GM18507 (cell line): ENCODE measurements at places on chromosomes 16 and 17.

- DNase-seq = peak; percentile 67
These were observed 49.0 kb downstream of the BCL7C start for GRCh38 chr16:30844671-30845449.

GRCh38 chr17:68657166-68657565 is 56.0 kb upstream of the FAM20A start:
- DNase-seq = no peak

DNA sequence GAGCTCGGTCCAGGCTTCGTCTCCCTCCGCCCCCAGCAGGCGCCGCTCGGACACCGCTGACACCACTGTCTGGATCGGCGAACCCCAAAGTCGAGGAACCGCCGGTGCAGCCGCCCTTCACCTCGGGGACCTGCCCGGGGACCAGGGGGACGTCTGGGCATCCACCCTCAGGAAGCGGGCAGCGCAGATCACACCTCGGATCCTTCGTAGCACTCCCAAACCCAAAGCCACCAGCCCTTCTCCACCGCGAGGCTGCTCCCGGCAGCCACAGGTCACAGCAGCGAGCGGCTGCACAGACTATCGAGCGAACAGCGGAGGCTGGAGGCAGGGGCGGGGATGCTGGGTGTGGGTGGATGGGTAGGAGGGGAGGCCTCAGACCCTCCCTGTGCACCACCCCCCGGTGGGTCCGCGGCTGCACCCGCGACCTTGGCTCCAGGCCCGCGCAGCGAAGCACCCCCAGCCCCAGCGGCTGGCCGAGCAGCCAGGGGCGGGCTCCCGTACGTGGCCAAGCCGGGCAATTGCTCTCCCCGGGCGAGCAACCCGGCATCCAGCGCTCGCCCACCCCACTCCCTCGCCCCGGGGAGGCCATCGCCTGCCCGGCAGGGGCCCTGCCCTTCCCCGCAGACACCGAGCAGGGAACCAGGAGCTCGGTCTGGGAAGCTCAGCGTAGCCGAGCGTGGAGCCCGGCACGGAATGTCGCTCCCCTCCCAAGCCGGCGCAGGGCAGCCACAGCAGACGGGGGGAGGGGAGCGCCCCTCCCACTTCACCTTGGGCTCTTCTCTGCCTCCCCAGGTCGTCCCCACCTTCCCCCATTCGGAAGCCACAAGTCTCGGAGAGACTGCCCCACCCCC is 1.0 kb downstream of the SDK2 start:
- DNase-seq = no peak

DNA sequence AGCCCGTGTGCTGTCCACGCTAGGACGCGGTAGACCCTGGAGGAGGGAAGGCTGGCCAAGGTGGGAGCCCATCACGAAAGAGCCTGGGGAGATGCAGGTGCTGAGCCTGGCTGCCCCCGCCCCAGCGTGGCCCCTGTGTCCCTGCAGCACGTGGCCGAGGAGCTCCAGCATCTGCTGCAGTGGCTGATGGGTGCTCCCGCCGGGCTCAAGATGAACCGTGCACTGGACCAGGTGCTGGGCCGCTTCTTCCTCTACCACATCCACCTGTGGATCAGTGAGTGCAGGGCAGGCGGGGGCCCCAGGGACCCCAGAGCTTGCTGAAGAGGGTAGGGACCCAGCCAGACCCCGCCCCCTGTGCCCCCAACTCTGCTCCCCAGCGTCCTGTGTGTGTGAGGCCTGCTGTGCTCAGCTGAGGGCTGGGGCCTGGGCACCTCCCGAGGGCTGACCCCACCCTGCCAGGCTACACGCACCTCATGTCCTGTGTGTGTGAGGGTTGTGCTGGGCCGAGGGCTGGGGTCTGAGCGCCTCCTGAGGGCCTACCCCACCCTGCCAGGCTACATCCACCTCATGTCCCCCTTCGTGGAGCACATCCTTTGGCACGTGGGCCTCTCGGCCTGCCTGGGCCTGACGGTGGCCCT is 8.6 kb downstream of the PIGQ start:
- no peak for DNase-seq

GRCh38 chr16:9112166-9112843 is 20.9 kb downstream of the HAPSTR1 start:
- no peak for DNase-seq

GRCh38 chr17:74135391-74136167 is 67.9 kb upstream of the RPL38 start:
- no peak for DNase-seq

DNA sequence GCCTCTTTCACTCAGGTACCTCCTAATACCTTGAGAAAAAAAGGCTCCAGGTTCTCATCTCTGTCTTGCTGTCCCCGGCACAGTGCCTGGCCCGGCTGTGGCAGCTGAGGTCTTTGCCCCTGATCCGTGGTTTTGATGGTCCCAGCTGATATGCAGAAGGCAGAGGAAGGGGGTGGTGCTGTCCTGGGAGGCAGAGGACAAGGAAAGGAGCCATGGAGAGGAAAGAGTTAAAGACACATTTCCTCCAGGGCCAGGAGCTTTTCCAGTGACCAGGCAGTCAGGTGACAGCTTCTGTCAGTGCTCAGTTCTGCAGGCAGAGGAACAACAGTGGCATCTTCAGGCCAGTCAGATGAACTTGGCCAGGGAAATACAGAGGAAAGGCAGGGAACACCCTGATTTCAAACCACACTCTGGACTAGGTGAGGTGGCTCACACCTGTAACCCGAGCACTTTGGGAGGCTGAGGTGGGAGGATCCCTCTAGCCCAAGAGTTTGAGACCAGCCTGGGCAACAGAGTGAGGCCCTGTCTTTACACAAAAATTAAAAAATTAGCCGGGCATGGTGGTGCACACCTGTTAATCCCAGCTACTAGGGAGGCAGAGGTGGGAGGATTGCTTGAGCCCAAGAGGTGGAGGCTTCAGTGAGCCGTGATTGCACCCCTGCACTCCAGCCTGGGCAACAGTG is 3.3 kb upstream of the COG1 start:
- DNase-seq = no peak

- no peak for DNase-seq
These were observed 475.6 kb downstream of the CDH13 start for GRCh38 chr16:83102336-83102735.

- no peak for DNase-seq
These were observed 430 bp downstream of the BCAS3 start for GRCh38 chr17:60678118-60678444.

DNA sequence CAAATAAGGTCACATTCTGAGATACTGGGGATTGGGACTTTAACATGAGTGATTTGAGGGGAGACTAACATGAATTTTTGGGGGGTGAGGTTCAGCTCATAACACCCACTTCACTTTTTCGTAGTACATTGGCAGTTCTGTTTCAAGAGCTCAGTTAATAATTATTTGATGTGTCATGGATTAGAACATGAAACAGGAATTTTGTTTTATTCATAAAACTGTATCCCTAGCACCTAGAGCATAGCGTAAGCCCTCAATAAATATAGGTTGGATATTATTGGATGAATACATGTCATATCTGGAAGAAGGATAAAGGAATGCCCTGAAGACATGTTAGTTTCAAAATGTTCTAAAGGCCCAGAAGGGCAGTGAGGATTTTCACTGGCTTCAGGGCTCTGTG is 119.8 kb downstream of the PRKCA start:
- no peak for DNase-seq
